ENCODE measurements at places on chromosomes 2 and 18.

- DNase-seq = no peak
Observed at GRCh38 chr2:191036363-191036762, 22.4 kb upstream of the STAT1 start.

DNA sequence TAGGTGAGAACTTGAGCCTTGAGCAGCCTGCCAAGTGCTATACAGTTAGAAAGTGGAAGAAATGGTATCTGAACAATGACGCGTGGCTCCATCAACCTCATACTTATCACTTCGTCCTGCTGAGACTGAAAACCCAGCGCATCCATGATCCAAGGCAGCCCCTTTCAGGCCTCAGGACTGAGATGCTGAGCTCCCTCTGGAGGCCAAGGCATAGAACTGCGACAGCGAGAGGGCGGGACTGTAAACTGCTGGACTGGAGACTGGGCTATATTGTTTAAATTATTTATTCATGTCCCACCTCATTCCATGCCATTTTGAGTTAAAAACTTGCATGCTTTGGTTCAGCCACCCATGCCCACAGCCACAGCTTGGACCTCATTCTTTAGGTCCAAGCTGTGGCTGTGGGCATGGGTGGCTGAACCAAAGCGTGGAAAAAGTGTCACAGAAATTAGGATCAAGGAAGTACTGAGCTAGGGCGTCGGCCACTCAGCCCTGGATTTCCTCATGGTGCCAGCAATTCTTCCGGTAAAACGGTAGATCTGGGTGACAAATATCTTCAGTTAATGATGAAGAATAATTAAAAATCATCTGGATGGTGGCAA lies 195.5 kb downstream of the L3MBTL4 start:
- peak; percentile 49 for DNase-seq

DNA sequence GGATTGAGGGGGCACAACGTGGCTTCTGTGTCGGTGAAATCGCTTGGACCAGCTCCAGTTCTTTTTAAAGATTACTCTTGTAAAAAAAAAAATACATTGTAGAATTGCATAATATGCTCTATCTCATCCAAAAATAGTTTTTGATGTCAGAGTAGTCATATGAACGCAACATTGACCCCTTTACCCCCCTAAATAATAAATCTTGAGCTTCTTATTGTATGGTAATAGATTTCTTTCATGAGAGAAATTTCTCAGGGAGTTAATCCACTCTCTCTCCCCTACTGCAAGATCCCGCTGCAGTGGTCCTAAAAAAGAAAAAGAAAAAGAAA lies 50.2 kb upstream of the PAIP2B start:
- DNase-seq = no peak

GRCh38 chr18:48292782-48293424 lies 116.3 kb downstream of the ZBTB7C start:
- DNase-seq = no peak

DNA sequence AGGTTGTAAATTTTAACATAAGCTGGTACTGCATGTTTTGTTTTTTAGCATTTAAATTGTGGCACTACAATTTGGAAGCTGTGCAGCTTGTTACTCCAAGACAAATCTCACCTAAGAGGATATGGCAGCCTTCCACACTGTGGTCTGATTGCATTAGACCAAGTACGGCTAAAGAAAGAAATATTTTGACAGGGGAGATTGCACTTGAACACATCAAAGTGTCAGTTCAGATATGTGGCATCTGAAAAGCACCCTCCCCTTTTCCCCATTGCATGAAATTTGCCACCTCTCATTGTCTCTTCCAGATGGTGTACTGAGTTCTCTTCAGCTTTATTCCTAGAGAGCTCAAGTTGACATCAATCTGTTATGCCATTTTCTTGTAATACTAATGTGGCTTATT lies 295.9 kb downstream of the ERBB4 start:
- DNase-seq = no peak

- no peak for DNase-seq
Observed at GRCh38 chr2:7963787-7964186, 718.1 kb upstream of the ID2 start.

GRCh38 chr18:49590608-49591007 lies 28.8 kb downstream of the LIPG start:
- DNase-seq = no peak

GRCh38 chr18:58785171-58785805 lies 79.4 kb upstream of the ZNF532 start:
- no peak for DNase-seq

GRCh38 chr2:113203217-113203530 lies 29.4 kb downstream of the PSD4 start:
- no peak for DNase-seq

DNA sequence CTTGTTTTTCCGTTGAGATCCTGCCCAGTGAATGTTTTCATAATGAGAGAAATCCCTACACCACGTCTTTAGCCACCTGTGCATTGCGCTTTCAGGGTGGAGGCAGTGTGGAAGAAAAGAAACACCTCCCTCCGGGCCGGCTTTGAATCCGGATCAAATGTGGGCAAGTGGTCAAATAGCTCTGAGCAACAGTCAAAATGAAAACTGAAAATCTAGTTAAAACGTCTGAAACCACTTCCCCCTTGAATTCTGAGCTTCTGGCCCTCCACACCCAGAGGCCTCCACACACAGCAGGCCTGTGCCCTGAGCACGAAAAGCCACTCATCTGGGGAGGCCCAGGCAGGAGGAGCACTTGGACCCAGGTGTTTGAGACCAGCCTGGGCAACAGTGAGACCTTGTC lies 263.6 kb upstream of the SALL3 start:
- DNase-seq = no peak

DNA sequence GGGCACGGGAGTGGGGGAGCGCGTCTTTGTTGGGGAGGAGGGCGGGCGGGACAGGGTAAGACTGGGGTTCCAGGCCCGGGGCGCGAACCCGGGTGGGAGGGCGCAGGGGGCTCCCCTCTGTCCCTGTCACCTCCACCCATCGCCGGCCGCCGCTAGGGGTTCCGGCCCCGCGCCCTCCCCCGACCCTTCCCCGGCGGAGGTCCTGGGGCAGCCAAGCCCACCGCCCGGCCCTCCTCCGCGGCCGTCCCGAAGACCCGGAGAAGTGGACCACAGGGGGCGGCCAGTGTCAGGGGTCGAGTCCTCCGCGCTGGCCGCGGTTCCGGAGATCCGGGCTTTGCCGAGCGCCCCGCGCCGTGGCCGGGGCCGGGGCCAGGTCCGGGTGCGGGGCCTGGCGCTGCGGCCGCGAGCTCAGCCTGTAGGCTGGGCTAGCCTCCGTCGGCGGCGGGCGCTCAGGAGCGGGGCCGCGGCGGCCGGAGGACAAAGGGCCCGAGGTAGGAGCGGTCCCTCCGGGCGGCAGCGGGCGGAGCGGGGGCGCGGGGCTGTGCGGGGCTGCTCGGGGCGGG lies 16.6 kb upstream of the E2F6 start:
- DNase-seq = peak; percentile 99

- no peak for DNase-seq
Observed at GRCh38 chr2:106562268-106563186, 75.4 kb downstream of the CD8B2 start.

GRCh38 chr18:11308499-11308898 lies 159.1 kb upstream of the PIEZO2 start:
- DNase-seq = no peak

GRCh38 chr2:47656715-47657600 lies 126.0 kb upstream of the MSH6 start:
- DNase-seq = no peak

- no peak for DNase-seq
Observed at GRCh38 chr18:27558388-27559155, 373.5 kb upstream of the CHST9 start.

DNA sequence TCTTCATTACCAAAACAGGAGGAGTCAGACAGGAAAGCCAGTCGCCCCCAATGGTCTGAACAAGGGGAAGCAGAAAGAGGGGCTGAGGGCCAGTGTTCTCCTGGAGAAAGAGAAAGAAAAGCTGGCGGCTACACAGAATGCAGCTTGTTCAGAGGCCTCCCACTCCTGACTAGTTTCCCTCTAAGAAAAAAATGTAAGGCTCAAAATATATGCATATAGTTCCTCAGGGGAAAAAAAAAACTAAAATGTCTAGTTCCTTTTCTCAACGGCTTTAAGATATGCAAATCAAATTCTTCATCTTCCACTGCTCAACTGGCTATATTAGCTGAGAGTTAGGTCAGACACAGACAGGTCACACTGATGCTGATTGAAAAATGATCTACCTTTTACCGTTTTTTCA lies 18.6 kb downstream of the MBOAT2 start:
- DNase-seq = no peak

- DNase-seq = no peak
Observed at GRCh38 chr18:64097497-64097896, 51.4 kb downstream of the LINC00305 start.

DNA sequence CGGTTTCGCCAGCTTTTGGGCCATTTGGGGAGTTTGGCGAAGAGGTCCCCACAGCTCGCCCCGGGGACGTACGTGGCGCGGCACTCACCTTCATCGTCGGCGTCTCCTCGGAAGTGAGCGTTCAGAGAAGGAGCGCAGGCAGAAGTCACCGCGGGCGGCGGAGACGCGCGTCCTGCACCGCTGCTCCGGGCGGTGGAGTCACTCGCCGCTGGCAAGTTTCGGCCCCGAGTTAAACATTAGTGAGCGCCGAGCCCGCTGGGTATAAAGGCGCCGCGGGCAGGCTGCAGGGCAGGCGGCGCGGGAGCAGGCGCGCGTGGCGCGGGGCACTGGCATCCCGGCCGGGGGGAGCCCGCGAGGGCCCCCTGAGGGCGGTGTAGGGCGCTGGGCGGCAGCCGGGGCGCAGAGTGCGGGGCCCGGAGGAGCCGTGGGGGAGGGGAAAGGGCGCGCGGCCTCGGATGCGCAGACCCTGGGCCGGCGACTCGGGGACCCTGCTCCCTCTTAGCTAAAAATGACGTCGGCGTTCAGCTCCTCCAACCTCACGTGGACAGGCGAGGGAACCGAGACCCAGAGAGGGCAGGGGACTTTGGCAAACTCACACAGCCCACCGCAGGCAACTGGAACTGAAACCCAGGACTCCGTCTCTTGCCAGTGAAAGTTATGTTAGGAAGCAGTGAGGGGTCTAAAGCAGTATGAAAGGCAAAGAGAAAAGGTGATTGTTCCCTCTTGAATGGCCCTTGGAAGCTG lies at the start of gene DPP4:
DPP4 (minus strand) TSS at position 328 of the 744 bp plus-strand sequence; CDS start at position 94, 234 bp downstream.
- DNase-seq = peak; percentile 34

- DNase-seq = no peak
Observed at GRCh38 chr2:134252092-134252750, 1.7 kb upstream of the MGAT5 start.

DNA sequence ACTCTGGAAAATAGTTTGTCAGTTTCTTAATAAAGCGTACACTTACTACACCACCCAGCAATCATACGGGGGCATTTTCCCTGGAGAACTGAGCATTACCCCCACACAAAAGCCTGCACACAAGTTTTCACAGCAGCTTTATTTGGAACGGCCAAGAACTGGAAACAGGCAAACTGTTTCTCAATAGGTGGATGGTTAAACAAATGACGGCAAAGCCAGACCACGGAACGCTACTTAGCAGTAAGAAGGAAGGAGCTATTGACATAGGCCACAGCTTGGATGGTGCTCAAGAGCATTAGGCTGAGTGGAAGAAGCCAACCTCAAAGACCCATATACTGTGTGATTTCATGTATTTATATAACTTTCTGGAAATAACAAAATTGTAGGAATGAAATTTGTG lies 9.0 kb downstream of the MALL start:
- DNase-seq = no peak

Data from SK-N-SH (cell line).